ENCODE measurements at places on chromosomes 16 and 17.

DNA sequence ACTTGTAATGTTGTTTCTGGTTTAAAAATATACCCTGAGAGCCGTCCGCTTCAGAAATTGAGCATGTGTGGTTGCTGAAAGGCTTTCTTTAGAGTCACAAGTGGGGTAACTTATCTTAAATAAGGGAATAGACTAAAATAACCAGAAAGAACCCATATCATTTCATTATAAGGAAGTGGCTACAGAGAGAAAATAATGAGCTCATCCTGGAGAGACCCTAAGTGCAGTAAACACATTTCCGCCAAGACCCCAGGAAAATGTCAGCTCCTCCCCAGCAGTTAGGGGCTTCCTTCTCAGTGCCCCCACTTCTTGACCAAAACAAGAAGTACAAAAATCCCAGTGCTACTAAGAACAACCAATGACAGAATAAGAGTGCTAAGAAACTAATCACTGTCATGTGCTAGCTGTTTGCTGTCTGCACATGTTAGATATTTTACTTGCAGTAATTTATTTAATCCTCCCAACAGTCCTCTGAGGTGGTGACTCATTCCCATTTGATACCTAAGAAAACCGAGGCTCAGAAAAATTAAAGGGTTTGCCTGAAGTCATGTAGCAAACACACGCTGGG lies 83.5 kb downstream of the CDYL2 start:
- DNase-seq, result no peak

DNA sequence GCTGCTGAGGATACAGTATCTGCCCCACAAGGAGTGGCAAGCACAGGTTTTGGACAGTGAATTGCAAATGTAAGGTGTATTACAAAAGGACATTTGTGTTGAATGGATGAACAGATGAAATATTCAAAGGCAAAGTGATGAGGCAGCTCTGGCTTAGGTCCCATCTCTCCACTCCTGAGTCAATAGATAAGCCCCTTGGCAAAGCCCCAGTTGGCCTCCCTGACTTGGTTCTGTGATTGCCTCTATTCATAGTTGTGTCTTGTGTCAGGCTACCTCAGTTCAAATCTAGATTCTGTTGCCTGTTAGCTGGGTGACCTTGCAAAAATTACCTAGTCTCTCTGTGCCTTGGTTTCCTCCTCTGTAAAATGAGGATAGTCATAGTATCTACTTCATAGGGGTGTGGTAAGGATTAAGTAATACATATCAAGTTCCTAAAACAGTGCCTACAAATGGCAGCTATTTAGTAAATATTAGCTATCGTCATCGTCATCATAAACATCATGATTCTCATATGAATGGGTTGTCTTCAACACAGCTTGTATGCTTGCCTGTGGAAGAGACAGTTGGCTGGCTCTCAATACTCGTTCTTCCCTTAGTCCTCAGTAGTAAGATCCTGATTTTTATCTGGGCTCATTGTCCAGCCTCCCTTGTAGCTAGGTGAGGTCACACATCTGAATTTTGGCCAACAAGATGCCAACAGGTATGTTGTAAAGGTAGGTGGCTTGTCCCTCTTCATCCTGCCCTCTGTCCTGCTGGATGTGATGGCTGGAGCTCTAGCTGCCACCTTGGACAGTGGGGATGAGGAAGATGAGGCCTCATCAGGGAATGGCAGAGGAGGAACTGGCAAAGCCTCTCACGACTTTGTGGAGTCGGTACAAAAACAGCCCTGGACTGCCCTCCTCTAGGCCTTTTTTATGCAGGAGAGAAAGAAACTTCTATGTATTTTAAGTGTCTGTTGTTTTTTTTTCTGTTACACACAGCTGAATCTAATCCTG lies 2.1 kb upstream of the MFAP4 start:
- DNase-seq, result no peak

GRCh38 chr17:79324194-79324593 lies 249.6 kb downstream of the ENGASE start:
- DNase-seq, result no peak

- DNase-seq, result no peak
Observed at GRCh38 chr17:46139432-46140210, 53.6 kb downstream of the KANSL1 start.

DNA sequence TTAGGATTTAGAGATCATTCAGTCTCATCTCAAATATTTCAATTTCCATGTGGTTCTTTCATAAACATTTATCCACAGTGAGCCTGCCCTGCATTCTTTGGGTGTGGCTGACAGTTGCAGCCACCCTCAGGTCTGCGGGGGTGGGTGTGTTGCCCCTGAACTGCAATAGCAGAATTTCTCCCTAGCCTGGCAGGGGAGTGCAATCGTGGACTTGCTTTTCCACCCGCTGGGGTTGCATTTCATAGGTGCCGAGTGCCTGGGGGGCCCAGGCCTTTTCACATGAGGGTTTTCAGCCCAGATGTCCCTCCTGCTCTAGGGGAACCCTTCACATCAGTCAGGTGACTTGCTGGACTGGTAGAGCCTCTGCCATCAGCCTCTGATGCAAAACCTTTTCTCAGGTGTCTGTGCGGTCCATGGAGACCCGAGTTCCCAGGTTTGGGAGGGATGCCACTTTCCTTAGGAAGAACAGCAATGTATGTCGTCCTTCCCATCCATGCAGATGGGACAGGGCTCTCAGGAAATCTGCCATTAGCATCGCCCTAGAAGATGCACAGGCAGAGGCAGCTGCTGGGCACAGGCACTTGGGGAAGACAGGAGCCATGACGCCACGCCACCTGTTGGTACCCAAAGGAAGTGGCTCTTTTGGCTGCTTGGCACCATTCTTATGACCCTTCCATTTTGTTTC lies 2.4 kb upstream of the USP36 start:
- peak; percentile 49 for DNase-seq

GRCh38 chr16:15907863-15908478 lies 19.6 kb upstream of the CEP20 start:
- no peak for DNase-seq

GRCh38 chr17:65780111-65780510 lies 218.7 kb upstream of the AXIN2 start:
- no peak for DNase-seq

- DNase-seq, result no peak
Observed at GRCh38 chr16:88356124-88356726, 26.5 kb upstream of the ZNF469 start.

DNA sequence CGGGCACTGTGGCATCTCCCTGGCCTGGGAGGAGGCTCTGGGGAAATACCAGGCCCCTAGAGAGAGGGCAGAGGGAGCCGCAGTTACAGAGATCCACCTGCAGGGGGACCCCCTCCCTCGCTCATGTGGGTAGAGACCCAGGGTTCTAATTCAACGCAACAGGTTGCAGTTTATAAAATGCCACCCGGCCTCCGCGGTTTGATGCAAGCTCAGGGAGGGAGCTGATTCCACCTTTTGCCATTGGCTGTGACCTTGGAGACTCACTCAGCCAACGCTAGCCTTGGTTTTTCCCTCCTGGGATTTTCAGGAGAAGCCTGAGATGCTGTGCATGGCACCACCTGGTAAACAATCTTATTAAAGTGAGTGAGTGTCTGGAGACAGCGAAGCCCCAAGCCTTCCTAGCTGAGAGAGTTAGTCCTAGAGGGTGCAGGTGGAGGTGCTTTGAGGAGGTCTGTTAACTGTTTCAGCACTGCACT lies 12.1 kb downstream of the TTLL6 start:
- peak; percentile 62 for DNase-seq

DNA sequence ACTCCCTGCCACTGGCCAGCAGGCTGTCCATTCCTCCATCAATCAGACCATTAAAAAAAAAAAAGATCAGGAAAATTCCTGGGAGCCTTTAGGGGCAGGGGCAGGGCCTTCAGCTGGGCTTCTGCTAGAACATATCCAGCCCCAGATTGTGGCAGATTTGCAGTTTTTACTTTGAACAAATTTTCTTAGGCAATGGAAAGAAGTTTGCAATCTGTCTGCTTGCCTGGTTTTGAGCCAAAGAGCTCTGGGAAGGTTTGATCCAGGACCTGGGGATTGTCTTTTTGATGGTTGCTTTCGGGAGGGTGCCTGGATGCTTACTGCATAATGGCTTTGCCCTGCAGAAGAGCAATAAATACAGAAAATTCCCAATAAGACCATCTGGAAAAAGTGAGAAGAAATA lies 145.9 kb downstream of the SHISA9 start:
- DNase-seq, result no peak

DNA sequence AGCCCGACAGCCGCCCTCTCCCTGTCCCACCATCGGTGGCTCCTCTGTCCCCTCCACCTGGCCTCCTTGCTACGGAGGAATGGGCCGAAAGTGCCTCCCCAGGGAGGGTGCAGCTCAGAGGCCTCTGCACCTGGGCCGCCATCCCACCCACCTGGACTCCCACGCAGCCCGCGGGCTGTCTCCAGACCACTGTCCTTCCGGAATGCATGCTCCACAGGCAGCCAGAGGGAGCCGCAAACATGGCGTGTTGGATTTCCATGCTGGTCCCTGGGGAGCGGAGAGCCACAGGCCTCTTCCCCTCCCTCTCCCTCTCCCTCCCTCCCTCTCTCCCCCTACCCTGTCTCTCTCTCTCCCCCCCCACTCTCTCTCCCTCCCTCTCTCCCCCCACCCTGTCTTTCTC lies 3.0 kb downstream of the SSTR5 start:
- no peak for DNase-seq

DNA sequence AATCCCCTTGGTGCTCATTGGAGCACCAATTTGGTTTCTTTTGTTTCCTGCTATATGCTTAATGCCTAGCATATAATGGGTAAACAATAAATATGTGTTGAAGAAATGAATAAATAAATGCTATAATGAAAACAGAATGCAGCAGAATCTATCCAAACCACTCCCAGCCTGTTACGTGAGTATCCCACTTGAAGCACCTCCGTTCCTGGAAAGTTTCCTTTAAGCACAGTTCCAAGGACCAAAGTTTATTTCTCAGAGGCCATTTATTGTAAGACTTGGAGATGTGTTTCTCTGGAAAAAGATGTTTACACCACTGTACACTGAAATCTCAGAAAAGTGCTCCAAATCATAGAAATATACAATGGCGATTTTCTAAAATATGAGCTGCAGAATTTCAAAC lies 187.0 kb downstream of the SOX9 start:
- DNase-seq, result no peak

- peak; percentile 30 for DNase-seq
Observed at GRCh38 chr17:81517339-81518112, 4.9 kb upstream of the ACTG1 start.

DNA sequence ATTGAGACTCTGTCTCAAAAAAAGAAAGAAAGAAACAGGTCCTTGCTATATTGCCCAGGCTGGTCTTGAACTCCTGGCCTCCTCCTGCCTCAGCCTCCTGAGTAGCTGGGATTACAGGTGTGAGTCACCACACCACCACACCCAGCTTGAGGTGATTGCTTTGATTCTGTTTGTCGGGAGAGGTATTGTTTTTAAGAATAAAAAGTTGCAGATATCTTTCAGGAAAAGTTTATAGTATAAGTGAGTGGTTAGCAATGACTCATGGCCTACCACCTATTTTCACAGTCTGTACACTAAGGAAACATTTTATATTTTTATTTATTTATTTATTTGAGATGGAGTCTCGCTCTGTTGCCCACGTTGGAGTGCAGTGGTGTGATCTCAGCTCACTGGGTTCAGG lies 45.0 kb downstream of the RHOT1 start:
- no peak for DNase-seq

GRCh38 chr16:49698453-49698815 lies 157.5 kb downstream of the ZNF423 start:
- no peak for DNase-seq

GRCh38 chr16:49663081-49664065 lies 192.5 kb downstream of the ZNF423 start:
- DNase-seq, result no peak

- no peak for DNase-seq
Observed at GRCh38 chr17:38621538-38621937, 15.8 kb upstream of the SRCIN1 start.
